ENCODE measurements at places on chromosomes 1 and 21. TPM values are rescaled to one million over a fixed set of nuclear protein-coding genes. Genes with fewer than 3 reads are reported as not detected.

PRAMEF27 gene
- total RNA-seq, result not detected

ANGPTL1 gene
- total RNA-seq, result not detected

SPRR1B gene
- total RNA-seq, result not detected

ZNF593OS gene
- 0.25 TPM for total RNA-seq

Data from A549 treated with Hydrocortisone at 1 μM for 4 hours (cell line).